Aorta (tissue), 5 donors: ENCODE measurements at places on chromosomes 12 and 14. TPM values are rescaled to one million over a fixed set of nuclear protein-coding genes. Genes with fewer than 3 reads are reported as not detected.

DNA sequence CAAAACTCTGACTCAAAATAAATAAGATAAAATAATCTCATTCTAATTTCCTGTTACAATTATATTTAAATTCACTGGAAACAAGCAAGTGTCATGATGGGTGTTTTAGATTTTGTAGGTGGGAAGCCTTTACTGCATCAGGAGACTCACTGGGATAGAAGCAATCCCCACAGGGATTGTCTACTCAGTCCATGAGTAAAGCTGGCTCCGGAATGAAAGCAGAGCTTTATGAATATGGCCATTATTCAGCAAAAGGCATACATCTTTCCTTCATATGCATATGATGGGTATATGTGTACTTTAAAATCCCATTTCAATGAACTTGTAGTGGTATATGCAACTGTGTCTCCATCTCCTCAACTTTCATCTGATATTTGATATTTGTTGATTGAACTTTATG, 25.4 kb upstream of the PPM1H start:
- no peak for DNase-seq

GRCh38 chr14:33237115-33237740, 298.5 kb downstream of the NPAS3 start:
- no peak for DNase-seq

DNA sequence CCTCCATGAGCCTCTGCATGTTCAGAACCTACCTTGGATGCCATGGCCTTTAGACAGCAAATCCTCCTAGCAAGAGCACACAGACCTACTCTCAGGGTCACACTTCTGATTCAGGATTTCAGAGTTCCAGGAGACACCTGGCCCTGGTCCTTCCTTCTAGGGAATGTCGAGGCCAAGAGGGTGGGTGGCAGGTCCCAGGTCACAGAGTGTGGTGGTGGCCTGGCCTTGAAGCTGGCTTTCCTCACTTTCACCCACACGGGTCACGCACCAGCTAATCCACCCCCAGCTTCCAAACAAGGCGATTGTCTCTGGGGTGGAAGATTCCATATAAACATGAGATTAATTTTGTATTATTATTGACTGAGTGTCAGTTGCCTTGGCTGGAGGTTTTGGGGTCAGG, 328.3 kb upstream of the RTL1 start:
- no peak for DNase-seq

The TOMM20L gene
- not detected for total RNA-seq

The PITPNM2 gene
- total RNA-seq = 32.4 TPM

The KRT4 gene
- not detected for total RNA-seq

The CRACR2A gene
- total RNA-seq = 5.0 TPM

DNA sequence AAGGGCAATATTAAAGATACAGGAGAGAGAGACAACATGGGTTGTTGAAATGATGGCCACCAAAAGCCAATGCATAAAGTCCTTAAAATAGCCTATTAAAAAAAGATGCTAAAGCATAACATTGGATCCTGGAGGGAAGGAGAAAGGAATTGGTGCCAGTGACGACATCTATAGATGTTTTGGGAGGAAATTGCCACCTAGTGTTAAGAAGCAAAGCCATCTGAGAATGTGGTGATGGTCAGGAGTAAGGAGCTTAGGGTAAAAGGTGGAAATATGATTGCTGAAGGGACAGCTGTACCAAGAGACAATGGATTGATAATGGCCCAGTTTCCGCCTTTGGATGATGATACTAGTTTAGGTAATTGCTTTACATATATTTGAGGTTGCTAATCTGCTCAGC, 85.1 kb downstream of the TMEM30B start:
- DNase-seq = no peak

The PSMB11 gene
- not detected for total RNA-seq

DNA sequence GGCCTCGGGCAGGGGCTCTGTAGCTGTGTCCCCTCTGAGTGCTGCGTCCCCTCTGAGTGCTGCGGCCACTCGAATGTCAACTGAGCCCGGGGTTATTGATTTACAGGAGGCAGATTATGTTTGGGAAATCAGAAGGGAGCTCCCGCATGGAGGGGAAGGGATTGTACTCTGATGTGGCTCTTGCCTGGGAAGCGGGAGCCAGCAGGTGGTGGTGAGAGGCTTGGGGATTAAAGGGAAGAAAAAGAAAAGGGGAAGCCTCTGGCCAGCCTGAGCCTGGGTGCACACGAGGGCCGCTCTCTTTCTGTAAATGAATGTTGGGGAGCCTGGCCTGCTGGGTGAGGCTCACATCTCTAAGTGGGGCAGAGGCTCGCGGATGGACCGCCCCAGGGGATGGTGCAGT, 143.7 kb downstream of the AACS start:
- DNase-seq = no peak

DNA sequence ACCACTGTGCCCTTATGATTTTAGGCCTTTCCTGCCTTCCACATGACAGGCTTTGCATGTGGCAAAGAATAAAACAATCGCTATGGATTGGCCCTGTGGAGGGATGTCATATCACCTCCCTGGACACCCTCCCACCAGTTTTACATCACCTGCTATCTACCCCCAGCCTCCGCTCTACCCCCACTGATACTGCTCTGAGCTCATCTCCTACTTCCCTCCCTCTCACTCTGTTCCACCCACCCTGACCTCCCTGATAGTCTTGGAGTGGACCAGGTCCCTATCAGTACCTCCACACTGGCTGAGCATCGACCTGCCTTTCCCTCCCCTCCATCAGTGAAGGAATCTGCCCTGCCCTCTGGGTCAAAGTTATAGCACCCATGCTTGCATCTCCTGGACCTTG, 91.8 kb upstream of the FOXN3 start:
- peak; percentile 43 for DNase-seq

DNA sequence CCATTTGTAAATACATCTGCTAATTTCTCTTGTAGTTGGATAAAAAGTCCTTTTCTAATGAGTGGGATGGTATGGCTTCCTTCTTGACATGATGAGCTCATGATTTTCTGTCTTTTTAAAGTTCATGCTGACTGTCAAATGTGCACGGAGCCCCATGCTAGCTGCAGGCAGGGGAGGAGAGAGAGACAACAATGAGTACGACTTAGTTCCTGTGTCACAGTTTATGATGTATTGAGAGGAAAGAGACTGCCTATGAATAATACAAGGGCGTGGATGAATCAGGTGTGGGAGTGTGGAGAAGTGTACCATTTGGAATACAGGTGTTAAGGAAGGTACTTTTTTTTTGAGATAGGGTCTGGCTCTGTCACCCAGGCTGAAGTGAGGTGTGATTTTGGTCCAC, 10.7 kb upstream of the TBC1D30 start:
- DNase-seq = no peak
